ENCODE measurements at places on chromosomes 16 and 17.

- no peak for DNase-seq
Observed at GRCh38 chr17:50360486-50361115, 12.4 kb downstream of the MRPL27 start.

DNA sequence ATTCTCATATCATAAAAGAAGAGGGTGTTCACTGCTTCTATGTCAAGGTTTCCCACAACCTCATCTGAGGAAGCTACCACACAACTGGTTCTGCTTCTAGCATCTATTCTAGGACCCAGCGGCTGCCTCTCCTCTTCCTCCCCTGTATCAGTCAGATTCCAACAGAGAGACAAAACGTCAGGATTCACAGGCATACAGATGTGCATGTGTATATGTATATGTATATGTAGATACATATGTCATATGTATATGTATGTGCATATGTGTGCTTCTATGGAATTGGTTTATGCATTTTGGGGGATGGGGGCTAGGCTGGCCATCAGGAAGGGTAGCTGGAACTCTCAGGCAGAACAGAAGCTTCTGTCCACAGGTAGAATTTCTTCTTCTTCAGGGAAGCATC lies 37.4 kb upstream of the NLRP1 start:
- DNase-seq, result no peak

- DNase-seq, result no peak
Observed at GRCh38 chr16:77250400-77250799, 51.2 kb downstream of the SYCE1L start.

DNA sequence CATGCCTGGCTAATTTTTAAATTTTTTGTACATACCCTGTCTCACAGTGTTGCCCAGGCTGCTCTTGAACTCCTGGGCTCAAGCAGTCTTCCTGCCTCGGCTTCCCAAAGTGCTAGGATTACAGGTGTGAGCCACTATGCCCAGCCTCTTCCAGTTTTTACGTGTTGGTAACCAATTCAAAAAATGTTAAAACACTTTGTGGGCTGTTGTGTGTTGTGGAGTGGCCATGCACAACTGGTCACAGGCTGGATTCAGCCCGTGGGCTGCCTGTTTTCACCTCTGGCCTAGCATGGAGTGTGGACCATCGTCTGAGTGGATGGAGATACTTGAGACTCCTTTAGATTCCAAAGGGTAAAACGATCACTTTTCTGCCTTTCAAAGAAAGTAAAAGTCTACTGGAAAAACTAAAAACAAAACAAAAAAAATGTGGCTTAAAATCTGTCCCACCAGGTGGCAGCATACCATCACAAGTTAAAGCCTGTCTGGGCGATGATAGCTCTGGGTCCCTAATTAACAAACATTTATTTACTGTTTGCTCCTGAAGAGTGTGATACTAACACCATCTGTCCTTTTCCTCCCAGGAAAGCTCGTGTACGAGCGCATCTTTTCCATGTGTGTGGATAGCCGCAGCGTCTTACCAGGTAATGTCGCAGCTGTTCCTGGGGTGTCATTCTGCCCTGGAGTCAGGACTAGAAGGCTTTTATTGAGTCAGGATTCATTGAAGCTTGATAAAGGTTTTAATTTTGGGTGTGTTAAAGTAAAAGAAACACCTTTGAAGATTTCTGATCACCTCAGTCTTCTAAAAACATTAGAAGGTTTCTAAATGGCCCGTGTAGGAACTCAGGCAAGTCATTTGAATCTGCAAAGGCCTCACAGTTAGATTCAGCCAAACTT lies 45.8 kb downstream of the VPS35L start:
- peak; percentile 81 for DNase-seq

GRCh38 chr17:36204724-36205500 lies 6.0 kb upstream of the CCL4L2 start:
- DNase-seq, result no peak

DNA sequence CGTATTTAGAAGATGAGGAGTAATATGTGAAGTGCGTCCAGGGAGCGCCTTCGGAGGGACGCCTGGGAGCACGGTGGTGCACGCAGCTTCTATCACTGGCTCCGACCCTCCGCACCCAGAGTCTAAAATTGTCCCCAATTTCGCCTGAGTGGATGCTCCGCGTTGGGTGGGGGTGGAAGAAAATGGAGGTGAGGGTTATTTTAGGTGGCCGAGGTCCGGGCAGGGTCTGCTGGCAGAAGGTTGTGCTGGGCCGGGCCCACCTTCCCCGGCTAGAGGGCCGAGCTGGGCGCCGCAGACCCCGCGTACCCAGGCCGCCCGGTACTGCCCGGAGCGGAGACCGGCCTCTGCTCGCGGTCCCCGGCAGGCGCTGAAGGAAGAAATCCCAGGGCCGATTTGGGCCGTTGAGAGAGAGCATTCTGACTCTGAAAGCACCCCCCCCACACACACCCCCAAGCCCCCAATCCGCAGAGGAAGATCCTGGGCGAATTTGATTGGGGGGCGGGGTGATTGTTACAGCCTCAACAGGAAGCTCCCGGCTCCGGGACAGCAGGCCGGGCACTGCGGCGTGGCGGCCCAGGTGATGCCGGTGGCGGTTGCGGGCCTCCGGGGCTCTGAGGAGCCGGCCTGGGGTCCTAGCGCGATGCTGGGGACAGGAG lies 3.0 kb downstream of the BAHCC1 start:
- no peak for DNase-seq

DNA sequence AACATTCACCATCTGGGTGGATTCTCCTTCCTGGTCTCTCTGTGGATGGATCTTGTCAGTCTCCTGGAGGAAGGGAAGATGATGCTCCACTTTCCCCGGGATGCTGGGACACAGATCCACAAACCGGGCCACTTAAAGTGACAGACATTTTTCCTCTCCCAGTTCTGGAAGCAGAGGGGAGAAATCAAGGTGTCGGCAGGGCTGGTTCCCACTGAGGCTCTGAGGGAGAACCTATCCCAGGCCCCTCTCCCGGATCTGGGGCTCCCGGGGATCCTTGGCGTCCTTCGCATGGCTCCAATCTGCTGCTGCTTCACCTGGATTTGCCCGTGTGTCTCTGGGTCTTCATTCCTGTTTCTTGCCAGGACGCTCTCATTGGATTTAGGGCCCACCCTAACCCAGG lies 263.1 kb upstream of the TNRC6C start:
- DNase-seq, result no peak

- no peak for DNase-seq
Observed at GRCh38 chr17:43756201-43756600, 2.4 kb downstream of the SOST start.

DNA sequence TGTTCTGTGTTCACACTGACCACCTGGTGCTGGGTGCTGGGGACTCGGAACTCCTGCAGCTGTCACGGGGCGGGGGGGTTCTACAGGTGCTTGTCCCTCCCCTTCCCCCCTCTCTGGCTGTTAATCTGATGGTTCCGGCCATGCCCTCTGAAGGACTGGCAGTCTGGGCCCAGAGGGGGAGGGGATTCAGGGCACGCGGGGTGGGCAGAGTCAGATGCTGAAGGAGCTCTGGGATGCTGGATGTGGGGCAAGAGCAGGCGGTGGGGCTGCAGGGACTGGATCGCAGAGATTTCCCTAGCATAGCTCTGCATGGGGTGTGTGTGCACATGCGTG lies 5.4 kb upstream of the TBX21 start:
- no peak for DNase-seq

DNA sequence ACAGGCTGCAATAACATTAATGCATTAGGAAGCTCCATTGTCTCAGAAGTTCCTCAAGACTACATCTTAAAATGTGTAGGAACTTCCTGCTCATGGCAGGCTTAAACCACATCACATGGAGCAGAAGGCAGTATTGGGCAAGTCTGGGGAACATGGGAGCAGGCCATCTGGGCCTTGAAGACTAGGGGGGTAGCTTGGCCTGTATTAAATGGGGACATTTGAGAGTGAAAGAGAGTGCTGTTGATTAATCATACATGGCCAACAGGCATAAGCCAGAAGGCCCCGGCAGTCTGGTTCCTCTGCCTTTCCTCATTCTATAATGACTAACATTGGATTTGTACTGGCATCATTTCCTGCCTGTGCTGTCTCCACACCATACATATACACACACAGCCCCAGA lies 25.2 kb upstream of the SLC5A11 start:
- DNase-seq, result no peak

DNA sequence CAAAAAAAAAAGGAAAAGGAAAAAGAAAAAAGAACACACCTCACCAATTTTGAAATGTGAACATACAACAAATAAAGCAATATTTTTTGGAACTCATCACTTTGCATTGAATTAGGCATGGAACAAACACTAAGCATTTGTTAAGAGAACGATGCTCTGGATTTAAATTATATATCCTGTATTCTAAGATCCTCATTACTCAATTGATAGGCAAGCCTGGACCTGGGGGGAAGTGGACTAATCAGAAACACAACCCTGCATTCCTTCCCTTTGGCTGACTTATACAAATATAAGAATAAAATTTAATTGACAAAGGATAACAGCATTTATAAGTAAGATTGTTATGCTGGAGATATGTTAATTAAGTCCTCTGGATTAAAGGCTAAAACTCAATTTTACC lies 2.2 kb downstream of the GJC1 start:
- no peak for DNase-seq

- DNase-seq, result peak; percentile 77
Observed at GRCh38 chr16:88737298-88738150, 31.2 kb downstream of the CTU2 start.

DNA sequence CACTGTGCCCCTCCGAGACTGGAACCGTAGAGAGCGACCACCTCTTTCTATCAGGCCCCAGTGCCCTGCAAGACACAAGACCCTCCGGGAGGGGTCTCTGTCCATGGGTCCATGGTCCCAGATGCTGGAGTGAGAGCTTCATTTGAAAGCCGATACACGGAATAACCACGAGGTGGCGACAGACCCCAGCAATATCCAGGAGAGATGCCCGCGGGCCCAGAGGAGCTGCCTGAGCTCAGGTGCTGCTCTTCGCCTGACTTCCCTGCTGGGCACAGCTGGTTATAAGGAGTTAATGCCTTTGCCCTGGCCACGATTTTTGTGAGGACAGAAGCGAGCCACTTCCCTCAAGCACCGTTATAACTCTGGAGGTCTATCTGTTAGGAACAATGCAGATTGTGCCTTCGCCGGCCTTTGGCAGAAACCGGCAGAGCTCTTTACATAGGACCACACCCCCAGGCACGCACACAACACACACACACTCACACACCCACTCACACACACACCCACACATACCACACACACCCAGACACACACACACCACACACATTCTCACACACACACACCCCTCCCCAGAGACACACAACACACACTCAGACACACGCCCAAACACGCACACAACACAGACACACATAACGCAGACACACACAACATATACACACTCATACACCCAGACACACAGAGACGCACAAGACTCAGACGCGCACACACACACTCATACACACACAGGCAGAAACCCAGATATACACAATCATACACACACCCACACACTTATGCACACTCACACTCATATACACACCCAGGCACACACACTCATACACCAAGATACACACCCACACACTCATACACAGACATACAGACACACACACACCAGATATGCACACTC lies 436.4 kb downstream of the SOX9 start:
- DNase-seq, result peak; percentile 76

DNA sequence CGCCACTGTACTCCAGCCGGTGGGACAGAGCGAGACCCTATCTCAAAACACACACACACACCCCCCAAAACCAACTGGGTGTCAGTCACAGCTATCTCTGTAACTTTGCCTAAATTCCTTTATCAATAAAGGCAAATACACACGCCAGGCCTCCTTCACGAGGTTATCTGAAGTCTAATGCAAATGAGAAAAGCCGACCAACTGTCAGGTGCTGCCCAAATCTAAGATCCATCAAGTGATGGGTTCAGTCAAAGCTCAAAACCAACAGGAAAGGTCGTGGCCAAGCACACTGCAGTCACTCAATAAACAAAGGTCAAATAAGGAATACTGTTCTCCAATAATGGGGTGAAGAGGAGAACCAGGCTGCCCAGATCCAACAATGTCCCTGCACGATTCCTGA lies 1.1 kb downstream of the ANKFY1 start:
- DNase-seq, result no peak

DNA sequence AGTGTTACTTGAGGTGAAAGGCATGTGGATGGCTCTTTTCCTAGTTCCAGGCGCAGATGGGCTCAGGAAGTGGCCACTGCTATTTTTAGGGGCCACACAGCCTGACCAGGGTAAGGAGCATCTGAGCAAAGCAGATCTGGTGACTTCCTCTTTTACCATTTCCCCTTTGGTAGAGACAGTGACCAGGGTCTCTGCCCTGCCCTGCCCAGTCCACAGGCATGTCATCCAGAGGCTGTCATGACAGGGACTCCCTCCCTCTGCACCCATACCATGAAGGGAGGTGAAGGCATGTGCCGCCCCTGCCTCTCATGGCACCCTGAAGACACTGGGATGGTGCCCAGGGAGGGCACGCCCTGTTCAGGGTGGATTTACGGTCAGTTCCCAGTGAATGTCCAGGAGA lies 2.2 kb downstream of the PLA2G15 start:
- DNase-seq, result peak; percentile 73

Data from Ammon's horn (tissue), 1 donor.